ENCODE measurements at places on chromosomes 1 and 21.

- no peak overlapping the region for H3K4me3 ChIP-seq
- peaks cover 45% of the 10 kb centered on the region for H3K36me3 ChIP-seq
- H3K27me3 ChIP-seq = no peaks in the 10 kb centered on the region
- H3K27ac ChIP-seq = no peak overlapping the region
Measured at GRCh38 chr1:205172729-205173366, 38.7 kb downstream of the DSTYK start.

DNA sequence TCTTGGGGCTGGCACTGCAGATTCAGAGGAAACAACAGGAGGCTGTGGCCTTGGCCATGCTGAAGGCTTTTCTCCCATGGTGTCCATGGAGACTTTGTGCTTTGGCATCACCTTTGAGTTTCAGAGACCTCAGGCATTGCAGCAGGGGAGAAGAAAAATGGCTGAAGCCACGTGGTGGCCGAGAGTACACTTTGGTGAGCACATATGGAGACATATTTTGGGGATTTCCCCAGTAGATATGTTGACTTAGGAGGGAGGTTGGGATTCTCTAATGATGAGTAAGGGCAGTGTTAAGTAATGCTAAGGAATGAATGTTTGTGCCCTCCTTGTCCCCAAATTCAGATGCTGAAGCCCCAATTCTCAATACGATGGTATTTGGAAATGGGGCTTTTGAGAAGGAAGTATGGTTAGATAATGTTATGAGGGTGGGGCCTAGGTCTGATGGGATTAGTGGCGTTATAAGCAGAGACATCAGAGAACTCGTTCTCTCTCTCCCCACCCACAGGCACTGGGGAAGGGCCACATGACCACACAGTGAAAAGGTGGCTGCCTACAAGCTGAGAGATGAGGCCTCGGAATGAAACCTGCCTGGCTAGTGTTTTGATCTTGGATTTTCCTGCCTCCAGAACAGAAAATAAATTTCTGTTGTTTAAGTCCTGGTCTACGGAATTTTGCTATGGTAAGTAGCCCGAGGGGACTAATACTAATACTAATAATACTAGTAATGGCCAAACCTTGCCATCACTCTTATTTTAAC, 98.6 kb downstream of the TBX19 start:
- H3K36me3 ChIP-seq = no peaks in the 10 kb centered on the region
- no peak for DNase-seq

- no peak overlapping the region for H3K27ac ChIP-seq
- no peak overlapping the region for H3K4me3 ChIP-seq
- no peak for DNase-seq
Measured at GRCh38 chr1:207414606-207415108, 39.5 kb upstream of the CR2 start.

DNA sequence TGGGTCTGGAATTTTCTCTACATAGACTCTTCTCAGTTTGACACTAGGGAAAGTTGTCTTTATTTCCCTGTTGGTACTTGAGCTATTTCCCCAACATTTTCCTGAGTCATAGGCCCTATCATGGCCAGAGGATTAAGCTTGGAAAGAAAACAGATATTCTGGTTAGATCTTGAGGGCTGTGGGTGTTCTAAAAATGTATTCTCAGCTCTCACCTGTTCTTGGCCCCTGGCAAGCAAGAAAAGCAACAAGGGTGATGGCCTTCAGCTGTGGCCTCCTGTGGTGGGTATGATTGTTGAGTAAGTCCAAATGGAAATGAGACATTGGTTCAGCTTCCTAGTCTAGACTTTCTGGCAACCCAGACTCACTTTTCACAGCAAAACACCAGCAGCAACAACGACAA, 17.4 kb upstream of the LCE3A start:
- no peaks in the 10 kb centered on the region for H3K27me3 ChIP-seq
- H3K36me3 ChIP-seq = no peaks in the 10 kb centered on the region
- no peaks in the 10 kb centered on the region for H3K4me1 ChIP-seq
- no peak overlapping the region for H3K27ac ChIP-seq

DNA sequence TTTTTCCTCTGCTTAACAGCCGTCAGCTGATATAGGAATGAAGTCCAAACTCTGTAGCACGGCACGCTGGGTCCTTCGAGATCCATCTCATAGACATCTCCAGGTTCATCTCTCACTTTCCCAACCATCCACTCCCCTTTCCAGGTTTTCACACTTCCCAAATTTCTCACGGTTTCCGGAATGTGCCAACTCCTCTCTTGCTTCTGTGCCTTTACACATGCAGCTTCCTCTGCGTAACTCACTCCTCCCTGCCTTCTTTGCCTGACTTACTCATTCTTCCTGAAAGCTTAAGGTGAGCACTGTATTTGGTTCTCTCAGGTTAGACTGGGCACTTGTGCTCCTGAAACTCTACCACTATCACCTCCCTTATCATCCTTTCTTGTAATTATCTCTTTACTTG, 168.4 kb downstream of the PCNX2 start:
- H3K4me3 ChIP-seq = no peak overlapping the region
- no peaks in the 10 kb centered on the region for H3K36me3 ChIP-seq
- no peaks in the 10 kb centered on the region for H3K27me3 ChIP-seq
- H3K4me1 ChIP-seq = no peaks in the 10 kb centered on the region
- no peak for DNase-seq
